ENCODE measurements at places on chromosomes 2 and 18.

GRCh38 chr2:119679526-119679837 lies 481 bp downstream of the TMEM177 start:
- DNase-seq, result no peak

GRCh38 chr2:190343536-190344275 lies at the start of gene INPP1:
INPP1 (plus strand) TSS chr2:190343589; CDS start chr2:190360103, 16,514 bp downstream.
- peak; percentile 10 for DNase-seq

GRCh38 chr2:53235836-53236582 lies 531.6 kb upstream of the CHAC2 start:
- DNase-seq, result no peak

DNA sequence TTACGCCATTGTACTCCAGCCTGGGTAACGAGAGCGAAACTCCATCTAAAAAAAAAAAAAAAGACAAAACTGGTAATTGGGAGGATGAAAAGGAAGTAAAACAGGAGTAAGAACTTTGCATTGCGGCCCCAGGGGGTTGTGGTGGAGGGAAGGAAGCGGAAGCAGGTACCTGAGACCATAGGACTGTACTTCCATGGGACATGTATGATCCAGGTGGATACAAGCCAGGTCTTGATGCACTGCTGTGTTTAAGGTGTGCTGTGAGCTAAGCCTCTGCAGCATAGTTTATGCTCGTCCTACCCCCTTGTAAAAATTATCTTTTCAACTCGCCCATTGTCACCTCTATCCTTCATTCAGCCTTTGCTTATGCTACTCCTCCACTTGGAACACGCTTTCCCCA lies 23.7 kb downstream of the FBXO36 start:
- DNase-seq, result no peak

GRCh38 chr2:232831496-232831895 lies 38.6 kb upstream of the SNORC start:
- DNase-seq, result no peak

GRCh38 chr2:39517622-39518021 lies 80.5 kb upstream of the MAP4K3 start:
- no peak for DNase-seq

- no peak for DNase-seq
Measured at GRCh38 chr2:65913813-65914212, 481.4 kb upstream of the SPRED2 start.

GRCh38 chr2:65371074-65371434 lies 61.3 kb downstream of the SPRED2 start:
- no peak for DNase-seq

DNA sequence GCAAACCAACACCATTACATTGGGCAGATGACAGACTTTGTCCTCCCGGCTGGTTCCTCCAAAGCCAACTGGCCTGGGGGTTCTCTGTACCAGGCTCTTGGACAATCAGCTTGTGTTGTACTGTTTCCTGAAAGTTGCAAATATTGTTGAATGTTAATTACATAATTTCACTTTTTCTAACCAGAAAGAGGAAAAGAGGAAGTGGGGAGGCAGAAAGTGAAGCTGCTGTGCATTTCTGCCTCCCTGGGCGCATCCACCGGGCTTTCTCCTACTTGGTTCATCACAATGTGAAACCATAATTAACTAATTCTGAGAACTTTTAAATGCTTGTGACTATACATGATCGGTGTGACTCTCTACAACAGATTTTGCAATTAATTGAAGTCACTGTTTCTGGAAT lies 10.1 kb downstream of the TWIST2 start:
- no peak for DNase-seq

DNA sequence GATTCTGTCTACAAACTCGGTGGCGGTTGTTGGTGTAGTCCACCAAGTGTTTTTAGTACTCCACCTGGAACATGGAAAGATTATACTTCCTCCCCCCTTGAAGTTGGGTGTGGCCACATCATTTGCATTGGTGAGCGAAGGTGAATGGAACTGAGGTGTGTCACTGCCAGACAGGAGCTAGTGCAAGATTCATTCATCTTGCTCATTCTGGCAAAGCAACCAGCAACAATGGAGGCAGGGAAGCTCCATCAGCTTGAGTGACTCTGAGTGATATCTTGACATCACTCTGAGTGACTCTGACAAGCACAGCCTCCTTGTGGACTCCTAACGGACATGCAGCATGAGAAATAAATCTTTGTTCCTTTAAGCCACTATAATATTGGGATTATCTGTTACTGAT lies 54.7 kb upstream of the SLC1A4 start:
- DNase-seq, result no peak

DNA sequence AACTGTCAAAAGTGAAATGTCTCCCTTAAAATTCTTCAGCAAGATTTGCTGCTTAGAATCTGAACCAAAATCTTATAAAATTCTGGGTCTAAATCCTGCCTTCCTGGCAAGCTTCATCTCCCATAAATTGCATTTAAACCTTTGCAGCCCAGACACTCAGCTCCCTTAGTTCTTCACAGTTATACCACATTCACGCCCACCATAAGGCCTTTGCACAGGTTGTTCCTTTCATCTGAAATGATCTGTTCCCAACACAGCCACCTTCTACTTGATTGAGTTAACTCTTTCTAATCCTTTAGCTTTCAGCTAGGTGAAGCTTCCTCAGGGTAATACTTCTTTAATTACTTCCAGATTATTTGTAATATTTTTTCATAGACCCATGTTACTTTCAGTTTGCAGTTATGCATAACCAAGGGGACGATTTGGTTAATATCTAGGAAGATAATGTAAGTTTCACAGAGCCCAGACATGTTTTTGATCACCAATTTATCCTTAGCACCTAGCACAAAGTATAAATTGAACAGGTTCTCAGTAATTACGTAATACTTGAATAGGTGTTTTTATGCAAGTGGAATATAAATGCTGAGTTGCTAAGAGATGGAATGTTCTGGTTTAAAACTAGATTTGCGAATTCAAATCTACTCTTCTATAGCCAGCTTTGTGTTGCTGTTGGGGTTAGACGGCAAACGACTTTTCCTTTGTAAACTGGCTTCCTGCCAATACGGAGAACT lies 779.7 kb upstream of the PKDCC start:
- no peak for DNase-seq

DNA sequence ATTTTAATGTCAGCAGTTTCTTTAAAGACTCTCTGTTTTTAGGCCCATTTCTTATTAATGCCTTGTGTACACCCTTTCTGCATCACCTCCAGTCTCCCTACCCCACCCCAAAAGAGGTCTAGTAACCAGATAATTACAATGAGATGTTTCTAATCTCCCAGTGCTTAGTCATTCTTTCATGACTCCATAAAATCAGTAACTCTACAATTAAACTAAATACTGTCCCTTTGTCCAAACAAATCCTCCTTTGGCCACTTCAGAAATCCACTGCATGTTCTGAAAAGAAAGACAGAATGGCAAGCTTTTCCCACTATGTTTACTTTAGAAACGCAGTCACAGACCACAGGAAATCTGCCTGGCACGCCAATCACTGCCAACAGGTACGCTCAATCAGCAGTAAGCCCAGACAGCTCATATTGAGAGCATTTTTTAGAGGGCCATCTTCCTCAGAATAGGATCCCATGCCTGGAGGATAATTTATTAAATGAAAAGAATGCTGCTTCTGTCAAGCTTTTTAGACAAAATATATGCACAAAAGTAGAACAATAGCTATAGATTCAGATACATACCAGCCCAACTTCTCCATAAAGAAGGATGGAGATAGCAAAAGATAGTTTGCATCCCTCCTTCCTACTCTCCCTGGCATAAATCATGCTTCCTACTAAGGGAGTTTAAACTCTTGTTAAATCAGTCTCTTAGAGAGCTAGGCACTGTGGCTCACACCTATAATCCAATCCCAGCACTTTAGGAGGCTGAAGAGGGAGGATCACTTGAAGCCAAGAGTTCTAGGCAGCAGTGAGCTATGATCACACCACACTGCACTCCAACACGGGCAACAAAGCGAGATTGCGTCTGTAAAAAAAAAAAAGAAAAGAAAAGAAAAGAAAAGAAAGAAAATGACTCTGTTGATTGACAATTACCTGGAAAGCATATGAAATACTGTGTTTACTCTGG lies 14.6 kb downstream of the CLASP1 start:
- no peak for DNase-seq

- DNase-seq, result no peak
Measured at GRCh38 chr2:41906338-41906725, 141.5 kb upstream of the PKDCC start.

- no peak for DNase-seq
Measured at GRCh38 chr2:128155970-128156369, 65.0 kb downstream of the UGGT1 start.

- DNase-seq, result no peak
Measured at GRCh38 chr18:22868831-22869230, 64.3 kb upstream of the RBBP8 start.

DNA sequence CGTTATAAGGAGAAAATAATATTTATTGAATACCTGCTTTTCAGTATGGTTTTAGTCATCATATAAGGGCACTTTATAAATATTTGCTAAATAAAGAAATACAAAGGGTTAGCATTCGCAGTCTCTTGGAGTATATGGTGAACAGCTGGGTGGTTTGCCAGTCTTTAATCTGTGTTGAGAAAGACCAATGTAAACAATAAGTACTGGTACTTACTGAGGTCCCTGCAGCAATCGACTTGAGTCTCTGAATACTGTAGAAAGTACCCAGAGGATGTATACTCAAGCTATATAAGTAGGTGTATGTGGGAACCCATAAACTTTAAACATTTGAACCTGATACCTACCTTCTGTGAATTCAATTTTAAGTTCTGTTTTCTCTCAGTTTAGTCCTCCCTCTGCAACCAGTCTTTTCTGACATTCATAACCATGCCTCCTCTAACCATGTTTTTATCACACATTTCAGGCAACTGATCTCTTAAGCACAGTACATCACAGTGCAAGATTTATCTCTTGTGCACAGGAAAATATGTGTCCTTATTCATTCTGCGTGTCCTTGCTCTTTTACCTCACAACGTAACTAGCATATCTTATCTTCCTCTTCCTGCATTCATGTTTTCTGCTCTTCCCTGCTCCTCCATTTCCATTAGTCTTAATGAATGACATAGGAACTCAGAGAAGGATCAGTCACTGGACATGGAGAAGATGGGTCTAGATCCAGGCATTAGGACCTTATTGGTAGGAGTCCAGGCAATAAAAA lies 21.7 kb downstream of the C18orf63 start:
- DNase-seq, result no peak

DNA sequence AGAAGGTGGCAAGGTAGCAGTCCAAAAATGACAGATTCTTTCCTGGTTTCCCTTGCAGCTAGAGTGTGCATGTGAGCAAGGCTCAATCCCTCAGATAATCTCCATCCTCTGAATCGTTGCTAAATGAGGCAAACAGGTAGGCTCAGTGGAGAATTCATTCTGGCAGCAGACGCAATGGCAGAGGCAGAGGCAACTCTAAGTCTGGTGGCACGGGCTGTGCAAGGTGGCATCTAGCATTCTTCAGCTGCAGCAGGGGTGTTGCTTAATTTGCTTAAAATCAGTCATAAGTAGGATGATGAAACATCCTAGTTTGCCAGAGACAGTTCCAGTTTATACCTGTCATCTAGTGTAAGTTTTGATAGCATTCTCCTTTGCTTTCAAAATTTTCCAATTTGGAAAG lies 391.1 kb upstream of the MEX3C start:
- DNase-seq, result no peak

GRCh38 chr2:152470861-152471854 lies 136.2 kb downstream of the FMNL2 start:
- DNase-seq, result no peak

- no peak for DNase-seq
Measured at GRCh38 chr2:61769093-61769675, 84.7 kb downstream of the FAM161A start.

GRCh38 chr2:102841107-102841840 lies 79.4 kb downstream of the TMEM182 start:
- no peak for DNase-seq

DNA sequence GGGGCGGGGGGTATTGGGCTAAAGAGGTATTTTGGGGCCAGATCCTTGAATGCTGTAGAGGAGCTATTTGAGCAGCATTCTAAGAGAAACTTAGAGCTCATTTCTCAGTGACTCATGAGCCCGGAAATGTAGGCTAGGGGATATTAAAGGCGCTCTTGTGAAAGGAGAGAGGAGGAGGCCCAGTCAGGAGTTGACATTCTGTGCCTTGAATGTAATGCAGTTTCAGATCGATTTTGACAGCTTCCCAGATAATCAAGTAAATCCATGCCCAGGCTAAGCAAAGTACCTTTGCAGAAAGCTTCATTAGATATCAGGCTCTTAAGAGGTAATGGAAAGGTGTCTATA lies 1.5 kb downstream of the CAB39 start:
- DNase-seq, result no peak

- DNase-seq, result no peak
Measured at GRCh38 chr2:183063083-183063482, 15.5 kb upstream of the DUSP19 start.

DNA sequence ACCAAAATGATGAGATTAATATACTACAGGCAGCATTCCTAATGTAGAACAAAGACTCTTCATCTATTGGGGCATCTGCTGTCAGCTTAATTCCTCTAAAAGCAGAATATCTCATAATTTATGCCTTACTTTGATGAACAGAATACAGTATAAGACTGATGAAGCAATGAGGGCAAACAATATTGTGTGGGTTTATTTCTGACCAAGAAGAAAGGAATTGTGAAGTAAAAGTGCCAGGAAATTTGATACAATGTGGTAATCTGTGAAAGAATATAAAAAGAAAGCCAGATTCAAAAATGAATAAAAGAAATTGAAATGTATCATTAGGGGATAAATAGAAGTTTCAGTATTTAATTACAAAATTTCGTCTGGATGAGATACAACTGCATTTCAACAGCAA lies 78.8 kb upstream of the TTC21B start:
- no peak for DNase-seq

DNA sequence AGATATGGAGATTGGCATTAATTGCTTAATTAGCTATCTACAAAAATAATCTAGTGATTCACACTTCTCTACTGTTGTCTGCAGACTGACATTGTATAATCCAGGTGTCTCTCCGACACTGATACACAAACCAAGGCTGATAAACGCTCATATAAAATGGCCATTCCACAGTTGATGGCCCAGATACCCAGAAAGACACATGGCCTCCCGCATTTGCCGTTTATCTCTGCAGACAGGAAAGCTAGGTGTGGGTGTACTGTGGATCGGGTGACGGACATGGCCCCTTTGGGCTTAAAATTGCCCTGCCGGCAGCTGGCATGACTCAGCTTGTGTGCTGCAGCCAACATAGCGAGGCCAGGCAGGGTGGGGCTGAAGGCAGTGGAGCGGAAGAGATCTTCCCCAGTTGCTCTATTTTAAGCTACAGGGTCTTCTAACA lies 18.5 kb downstream of the PMAIP1 start:
- no peak for DNase-seq

GRCh38 chr18:5488844-5489243 lies 55.0 kb downstream of the EPB41L3 start:
- no peak for DNase-seq

DNA sequence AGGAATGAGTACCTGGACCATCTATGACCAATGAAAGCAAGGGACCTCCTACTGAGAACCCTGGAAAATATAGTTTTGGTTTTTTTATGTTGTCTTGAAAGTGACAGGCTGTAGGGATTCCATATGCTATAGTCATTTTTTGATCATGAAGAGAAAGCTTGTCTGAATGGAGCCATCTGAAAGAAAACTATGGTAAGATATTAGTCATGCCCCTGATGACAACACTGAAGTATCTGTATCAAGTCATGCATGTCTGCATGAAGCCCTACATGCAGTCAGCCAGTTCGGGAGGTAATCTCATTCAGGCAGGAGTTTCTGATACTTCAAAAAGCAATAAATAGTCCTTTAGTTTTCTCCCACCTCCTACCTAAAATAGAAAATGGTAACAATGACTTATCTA lies 1042.0 kb downstream of the DPP10 start:
- no peak for DNase-seq

GRCh38 chr2:182826064-182826463 lies 40.4 kb downstream of the FRZB start:
- no peak for DNase-seq

GRCh38 chr2:164934401-164935117 lies 20.8 kb downstream of the SLC38A11 start:
- DNase-seq, result no peak

All from activated effector memory CD4-positive, alpha-beta T cell treated with Interleukin-2 at 50 U/mL for 16 hours (primary cell).